ENCODE measurements at places on chromosomes 2 and 18.
A peak's percentile ranks its signal among the peaks of the same experiment; 100 is the strongest.

DNA sequence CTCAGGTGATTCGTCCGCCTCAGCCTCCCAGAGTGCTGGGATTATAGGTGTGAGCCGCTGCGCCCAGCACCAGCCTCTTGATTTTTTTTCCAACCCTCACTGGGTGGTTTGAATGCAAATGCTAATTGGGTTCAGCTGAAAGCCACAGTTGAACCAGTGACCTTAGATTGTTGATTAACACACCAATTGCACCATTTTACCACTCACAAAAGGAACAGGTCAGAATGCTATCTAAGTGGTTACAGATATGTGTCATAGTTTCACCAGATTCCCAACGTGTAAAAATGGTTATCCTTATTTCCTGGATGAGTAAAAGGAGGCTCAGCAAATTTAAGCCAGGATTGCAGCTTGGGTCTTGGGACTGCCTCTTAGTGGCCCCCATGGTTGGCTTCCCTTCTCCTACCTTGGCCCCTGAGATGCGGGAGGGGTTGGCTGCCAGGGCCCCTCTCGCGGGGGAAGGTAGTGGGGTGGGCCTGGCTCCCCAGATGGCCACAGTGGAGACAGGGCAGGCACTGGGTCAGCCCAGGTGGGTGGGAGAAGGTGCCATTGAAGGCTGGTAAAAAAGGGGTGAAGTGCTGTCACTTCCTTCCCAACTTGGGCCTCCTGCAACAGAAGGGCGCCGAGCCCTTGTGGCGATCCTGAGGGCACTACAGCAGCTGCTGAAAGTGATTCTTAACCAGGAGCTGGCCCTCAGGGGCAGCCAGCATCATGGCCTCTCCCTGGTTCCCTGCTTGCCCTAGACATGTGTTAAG, 164.9 kb upstream of the HAAO start:
- DNase-seq: no peak

GRCh38 chr18:48136051-48136826, 205.8 kb upstream of the SMAD2 start:
- peak; percentile 52 for DNase-seq

GRCh38 chr2:217980591-217980990, 22.2 kb downstream of the TNS1 start:
- DNase-seq: no peak

DNA sequence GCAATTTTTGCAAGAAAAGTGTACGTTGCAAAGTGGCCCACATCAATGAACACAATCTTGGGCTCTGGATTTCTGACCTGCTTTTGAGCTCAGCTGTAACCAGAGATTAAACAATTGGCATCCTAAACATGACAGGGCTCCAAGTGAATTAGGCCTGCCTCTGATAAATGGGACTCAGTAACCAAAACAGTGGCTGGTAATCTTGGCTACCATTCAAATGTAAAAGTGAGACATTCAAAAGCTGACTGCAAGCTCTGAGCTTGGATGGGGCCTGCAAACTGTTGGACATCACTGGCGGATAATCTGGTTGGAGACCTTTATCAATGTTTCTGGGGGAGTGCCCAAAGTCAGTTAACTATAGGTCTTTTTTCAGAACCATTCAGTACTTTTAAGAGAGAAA, 160.7 kb downstream of the RAB3GAP1 start:
- DNase-seq: no peak

GRCh38 chr18:63263444-63263843, 56.1 kb downstream of the BCL2 start:
- no peak for DNase-seq

DNA sequence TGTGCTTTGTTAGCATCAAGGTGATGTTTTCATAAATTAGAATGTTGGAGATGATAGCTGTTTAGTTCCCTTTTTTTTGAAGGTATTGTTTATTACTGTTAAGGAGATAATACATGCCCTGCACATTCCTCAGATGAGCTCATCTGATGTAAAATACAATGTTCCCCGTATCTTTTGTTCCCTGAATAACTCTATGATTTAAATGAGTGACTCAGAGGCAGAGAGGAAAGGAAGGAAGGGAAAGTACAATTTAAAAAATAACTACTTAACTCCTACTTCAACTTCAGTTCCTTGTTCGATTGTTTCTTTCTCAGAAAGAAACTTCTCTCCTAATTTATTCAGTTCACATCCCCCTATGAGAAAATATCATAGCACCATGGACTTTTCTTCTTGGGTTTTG, 208.7 kb downstream of the KCNE4 start:
- DNase-seq: no peak

- no peak for DNase-seq
Measured at GRCh38 chr18:59876310-59876626, 23.5 kb upstream of the PMAIP1 start.

GRCh38 chr2:10989782-10990181, 78.0 kb downstream of the KCNF1 start:
- DNase-seq: no peak

GRCh38 chr2:167127135-167127534, 238.9 kb downstream of the XIRP2 start:
- DNase-seq: no peak

- DNase-seq: no peak
Measured at GRCh38 chr2:212538305-212539071, at the start of gene ERBB4. Gene ERBB4 (minus strand): TSS chr2:212538802. CDS start chr2:212538530, 272 bp downstream.

DNA sequence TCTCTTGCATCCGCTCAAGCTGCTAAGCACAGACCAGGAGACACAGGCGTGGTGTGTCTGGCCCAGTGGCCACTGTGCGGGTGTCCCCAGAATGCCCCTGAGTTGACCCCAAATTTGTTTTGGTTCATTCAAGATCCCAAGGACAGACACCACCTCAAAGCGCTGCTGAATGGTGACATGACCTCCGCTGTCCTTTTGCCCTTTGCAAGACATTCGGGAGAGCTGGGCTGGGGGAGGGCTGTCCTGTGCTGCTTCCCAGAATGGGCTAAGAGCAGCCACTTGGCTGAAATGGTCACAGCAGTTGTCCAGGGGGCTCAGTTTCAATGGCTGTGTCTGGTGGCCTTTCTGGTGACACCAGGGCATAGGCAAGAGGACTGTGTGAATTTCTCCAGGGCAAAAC, 84.1 kb downstream of the SMIM21 start:
- DNase-seq: no peak

Data from 8988T (cell line).